Right cardiac atrium (tissue), 5 donors: ENCODE measurements at places on chromosomes 13 and 19.

DNA sequence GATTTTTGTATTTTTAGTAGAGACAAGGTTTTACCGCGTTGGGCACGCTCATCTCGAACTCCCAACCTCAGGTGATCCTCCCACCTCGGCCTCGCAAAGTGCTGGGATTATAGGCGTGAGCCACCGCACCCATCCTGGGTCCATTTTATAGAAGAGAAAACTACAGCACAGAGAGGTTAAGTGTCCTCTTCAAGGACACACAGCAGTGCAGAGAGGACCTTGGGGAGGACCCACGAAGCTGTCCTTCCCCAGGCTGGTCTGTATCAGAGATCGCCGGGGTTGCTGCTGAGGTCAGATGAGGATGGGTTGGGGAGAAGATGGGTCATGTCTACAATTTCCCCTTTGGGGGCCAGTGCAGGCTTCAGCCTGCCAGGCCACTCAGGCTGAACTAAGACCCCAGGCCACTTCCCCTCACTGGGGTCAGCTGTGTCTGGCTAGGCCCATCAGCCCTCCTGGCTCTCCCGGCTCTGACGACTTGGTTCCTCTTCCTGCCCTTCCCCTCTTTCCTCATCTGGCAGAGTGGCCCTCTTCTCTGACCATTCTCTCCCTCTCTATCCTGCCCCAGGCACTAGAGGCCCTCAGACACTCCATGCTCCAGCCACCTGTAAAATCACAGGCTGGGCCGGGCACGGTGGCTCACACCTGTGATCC, 9.6 kb downstream of the MYO1F start:
- peak; percentile 70 for DNase-seq

DNA sequence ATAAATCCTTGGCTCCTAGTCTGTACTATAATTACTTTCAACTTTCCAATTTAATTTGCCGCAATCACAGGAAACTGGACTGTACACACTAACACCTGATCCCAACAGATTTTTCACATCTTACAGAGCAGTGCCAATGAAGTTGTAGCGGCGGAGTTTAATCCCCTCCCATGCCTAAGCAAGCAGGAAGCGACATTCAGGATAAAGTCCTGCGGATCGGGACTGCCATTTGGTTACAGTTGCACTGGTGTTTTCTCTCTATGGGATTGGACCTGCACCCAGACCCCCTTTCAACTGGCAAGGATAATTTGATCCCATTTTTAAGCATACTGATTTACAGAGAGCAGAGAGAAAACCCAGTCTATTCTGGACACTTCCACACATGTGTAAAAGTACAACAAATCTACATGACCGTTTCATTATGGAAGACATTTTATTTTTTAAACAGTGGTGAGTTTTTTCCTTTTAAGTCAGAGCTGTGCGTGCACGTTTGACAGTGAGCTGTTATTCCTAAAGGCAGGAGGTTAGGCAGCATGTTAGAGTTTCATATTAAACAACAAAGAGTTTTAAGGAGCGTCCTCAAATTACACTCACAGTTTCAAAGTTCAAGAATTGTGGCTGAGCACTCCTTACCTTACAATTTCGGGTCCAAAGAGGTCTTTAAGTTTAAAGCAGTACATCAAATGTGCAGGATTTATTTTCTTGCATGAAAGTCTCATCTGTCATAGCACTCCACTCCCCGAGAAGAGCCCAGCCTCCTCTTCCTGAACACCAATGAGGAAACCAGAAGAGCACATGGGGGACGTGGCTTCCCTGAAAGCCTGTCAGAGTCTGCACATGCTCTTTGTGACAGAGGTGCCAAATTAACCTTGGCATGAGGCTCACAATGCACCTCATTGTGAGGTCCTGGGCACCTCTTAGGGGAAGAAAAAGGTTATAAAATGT, 141.6 kb upstream of the RFC3 start:
- DNase-seq = peak; percentile 52

DNA sequence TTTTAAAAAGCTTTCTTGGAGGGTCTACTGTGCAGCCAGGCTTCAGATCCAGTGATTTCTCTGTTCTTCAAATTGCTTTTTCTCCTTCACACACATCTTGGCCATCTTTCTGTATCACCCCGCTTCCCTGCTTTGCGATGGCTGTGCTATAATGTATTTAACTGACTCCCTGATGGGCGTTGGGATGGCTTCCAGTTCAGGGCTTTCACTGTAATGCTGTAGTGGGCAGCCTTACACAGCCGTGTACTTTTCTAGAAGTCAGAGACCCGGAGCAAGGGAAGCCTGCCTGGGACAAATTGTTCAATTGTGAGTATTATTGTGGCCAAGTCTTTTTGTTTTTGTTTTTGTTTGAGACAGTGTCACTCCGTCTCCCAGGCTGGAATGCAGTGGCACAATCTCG, 19.4 kb upstream of the PAK4 start:
- DNase-seq = no peak

- peak; percentile 66 for DNase-seq
These were observed 3.7 kb upstream of the FCER2 start for GRCh38 chr19:7705387-7706187.

DNA sequence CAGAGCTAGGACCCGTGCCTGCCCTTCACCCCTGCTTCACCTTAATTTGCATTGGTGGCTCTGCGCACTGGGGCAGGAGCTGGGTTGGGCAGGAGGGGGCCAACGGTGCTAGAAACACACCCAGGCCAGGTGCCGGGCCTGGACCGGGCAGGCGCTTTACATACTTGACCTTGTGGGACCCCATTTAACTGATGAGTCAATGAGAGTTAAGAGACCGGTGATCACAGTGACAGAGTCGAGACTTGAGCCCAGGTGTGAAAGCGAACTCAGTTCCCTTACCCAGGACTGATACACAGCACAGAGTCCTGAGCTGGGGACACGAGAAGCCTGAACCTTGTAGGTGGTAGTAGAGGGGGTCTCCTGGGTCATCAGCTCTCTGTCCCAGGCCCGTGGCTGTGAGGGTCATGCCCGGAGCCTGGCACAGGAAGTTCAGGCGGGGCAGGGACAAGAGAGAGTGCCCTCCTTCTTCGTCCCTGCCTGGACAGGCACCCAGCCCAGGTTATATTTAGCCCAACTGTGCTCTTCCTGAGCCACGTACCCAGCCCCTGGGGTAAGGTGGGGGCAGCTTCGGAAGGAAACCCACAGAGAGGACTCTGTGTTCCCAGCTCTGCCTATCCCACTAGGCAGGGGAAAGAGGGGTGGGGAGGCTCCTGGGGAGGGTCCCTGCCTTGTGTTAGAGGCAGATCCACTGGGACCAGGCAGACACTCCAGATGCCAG, 1.9 kb downstream of the PRX start:
- peak; percentile 79 for DNase-seq

DNA sequence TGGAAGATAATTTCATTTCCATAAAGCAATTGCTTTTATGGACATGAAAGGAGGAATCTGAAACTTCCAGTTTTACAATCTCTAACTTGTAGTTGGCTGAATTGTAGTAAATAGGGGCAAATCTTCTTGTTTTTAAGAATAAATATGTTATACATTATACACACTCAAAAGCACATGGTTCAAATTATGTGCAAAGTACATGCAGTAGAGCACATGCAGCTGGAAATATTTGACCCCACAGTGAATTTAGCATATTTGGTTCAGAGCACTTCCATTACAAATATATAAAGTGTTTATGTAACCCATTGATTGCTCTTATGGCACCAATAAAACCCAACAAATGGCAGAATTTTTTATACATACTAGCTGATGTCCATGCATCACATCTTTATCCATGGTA, 180.5 kb downstream of the IRS2 start:
- no peak for DNase-seq

DNA sequence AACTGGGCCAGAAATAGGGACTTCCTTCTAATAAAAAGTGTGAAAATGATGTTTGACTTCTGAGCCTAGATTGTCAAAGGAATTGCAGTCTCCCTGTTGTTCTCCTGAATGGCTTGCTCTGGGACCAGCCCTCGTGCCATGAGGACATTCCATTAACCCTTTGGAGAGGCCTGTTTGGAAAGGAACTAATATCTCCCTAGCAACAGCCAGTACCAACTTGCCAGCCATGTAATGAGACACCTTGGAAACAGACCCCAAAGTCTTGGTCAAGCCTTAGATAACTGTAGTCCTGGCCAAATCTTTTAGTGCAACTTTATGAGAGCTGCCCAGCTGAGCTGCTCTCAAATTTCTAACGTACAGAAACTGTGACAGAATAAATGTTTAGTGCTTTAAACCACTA, 8.2 kb upstream of the SIAH3 start:
- no peak for DNase-seq

DNA sequence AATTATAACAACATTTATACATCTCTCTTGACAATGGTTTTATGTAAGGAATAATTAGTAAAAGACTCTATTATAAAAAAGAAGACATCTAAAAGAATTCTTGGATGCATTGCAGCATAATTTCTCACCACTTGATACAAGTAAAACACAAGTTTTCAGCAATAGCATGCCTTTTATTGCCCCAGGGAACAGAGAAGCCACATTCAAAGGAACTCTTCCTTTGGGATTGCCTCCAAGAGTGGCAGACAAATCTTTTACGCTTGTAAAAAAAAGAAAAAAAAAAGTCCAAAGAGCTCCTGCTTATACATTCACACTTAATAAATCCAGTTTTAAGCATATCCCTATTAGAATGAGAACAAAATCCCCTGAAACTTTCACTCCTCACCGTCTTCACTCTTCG, 2357.8 kb upstream of the PCDH20 start:
- no peak for DNase-seq

DNA sequence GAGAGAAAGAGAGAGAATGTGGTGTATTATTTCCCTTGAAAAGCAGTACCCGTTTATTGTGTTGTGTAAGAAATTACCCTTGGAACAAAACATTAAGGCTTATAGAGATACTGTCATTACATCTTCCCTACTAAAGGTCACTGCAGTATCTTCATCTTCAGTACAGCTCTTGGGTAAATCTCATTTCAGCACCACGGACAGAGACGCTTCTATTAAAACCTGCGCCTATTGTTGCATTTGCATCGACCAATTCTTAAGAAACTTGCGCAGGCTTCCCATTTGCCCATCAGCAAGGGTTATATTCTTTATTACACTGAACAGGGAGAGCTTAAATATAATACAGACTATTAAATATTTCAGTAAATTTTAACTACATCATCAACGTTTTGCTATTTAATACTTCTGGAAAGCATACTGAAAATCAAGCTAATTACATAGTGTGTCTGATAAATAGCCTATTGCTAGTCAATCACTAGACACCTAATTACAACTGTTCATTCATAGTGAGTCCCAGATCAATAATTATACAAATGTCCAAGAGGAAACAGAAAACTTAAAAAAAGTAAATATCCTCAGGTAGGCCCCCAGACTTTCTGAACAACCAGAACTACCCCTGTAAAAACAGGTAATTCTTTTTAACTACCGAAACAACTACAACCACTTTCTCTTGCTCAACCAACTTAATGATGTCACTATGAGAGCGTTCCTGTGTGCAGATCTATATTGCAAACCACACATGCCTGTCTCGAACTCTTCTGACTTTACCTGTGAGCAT, 350.6 kb downstream of the LIG4 start:
- DNase-seq = no peak

DNA sequence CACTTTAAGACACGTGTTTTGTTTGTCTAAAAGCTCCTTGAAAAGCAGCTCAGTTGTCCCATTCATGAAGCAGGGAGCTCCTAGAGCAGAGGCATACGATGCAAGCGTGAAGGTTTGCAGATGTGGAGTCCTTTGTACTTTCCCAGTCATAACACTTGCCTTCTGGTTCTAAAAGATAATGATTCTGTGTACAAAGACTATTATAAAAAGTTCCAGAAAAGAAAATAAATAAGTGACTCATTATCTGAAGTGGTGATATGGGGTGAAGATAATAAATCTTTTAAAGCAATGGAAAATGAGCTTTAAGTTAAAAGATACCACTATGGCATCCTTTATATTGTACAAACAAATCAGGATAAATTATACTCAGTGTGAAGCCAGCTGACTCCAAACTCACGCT, 569.9 kb downstream of the MYO16 start:
- DNase-seq = no peak

- DNase-seq = peak; percentile 75
These were observed 14.1 kb downstream of the KLF2 start for GRCh38 chr19:16338470-16339360.

- no peak for DNase-seq
These were observed 2819.7 kb downstream of the PCDH9 start for GRCh38 chr13:64410276-64411053.

- no peak for DNase-seq
These were observed 1289.4 kb downstream of the PCDH9 start for GRCh38 chr13:65940720-65941119.

DNA sequence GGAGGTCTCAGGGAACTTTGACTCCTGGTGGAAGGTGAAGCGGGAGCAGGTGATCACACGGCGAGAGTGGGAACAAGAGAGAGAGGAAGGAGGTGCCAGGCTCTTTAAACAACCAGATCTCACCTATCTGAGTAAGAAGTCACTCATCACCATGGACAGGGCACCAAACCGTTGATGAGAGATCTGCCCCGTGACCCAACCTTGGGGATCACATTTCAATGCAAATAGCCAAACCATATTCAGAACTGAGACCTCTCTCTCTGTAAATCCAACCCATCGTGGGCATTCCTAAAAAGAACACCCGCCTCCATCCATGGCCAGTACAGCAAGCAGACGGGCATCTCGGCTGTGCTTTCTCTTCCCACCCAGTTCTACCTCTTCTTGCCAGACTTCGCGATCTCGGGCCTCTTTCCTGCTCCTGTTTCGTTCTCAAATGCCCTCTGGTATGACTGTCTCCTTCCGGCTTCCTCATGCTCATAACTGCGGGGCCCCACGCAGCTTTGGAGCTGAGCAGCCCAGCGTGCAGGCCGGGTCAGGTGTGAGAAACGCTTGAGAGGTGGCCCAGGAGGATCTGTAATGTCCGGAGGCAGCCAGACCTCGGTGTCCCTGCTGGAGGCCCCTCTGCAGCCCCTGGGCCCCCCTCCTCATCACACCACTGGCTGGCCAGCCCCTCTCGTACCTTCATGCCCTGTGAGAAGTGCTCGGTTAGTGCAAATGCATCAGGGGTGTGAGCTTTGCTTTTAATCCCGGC, 97.0 kb upstream of the GPR183 start:
- no peak for DNase-seq

DNA sequence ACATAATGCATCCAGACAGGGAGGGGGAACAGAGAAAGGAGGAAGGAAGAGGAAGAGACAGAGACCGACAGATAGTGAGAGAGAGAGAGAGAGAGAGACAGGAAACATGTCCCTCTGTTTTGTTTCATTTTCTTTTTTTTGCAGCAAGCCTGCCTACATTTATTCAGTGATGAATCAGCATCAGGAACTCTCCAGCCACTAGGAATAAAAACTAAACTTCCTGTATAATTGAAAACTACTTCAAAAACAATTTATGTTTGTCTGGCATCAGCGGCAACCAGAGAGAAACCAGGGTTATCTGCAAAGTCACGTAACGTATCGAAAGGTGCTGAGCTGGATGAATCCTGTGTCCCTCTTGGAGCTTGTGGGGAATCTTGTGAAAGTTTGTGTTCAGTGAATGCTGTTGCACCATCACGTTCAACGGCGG, 148.6 kb upstream of the SOX21 start:
- no peak for DNase-seq

GRCh38 chr19:43812688-43813087, 10.4 kb upstream of the LYPD5 start:
- no peak for DNase-seq
